ENCODE measurements at places on chromosomes 11 and 22.

DNA sequence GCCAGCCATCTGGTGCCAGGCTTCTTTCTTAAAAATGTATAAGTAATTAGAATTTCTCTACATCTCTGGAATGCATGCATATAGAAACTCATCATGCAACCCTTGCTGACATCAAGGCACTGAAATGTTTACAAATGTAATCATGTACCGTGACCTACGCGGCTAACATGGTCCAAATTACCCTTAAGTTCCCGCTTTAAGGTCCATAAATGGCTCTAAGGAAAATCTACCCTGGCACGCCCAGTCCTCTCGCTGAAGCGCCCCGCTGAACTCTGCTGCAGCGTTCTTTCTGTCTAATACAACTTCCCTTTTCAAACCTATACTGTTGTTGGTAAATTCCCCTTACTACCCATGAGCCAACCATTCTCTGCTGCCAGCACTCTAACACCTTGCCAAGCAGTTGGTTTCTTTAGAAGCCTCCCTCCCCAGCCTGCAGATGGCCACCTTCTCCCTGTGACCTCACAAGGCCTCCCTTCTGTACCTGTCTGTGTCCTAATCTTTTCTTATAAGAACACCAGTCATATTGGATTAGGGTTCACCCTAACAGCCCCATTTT, 13.5 kb upstream of the HMOX1 start:
- no peak for DNase-seq

DNA sequence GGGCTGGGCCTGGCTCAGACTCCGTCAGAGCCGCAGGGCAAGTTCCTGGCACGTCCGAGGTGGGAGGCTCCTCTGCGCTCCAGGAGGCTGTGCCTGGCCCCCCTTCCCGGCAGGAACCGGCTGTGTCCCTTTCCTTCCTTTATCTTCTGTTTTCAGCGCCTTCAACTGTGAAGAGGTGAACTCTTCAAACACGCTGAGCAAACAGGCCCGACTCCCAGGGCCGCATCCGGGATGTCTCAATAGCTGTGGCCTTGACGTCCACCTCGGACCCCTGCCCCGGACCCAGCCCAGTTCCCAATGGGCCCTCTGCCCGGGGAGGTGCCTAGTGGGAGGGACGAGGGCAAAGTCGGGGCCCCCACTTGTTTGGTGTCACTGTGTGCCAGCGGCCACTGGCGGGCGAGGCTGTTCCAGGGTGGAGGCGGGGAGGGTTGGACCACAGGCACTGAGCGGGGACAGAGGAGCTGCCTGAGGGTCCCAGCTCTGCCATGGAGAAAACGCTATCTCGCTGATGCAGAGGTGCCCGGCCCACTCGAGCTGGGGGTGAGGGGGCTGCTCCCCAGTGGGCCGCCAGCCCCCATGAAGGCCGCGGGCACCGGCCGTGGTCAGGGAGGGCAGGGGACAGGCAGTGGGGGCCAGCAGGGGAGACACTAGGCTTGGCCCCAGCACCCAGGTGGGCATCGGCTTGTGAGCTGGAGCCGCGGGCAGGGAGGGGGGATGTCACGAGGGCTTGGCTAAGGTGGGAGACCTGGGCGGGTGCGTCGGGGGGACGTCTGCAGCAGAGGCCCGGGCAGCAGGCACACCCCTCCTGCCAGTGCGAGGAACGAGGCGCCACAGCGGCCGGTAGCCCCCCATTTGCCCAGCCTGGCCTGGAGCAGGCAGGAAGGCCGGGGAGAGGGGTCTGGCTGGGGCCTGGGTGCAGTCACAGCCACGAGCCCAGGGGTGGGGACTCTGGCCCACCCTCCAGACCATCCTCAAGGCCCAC, 2.7 kb upstream of the MUC5B start:
- DNase-seq: no peak

DNA sequence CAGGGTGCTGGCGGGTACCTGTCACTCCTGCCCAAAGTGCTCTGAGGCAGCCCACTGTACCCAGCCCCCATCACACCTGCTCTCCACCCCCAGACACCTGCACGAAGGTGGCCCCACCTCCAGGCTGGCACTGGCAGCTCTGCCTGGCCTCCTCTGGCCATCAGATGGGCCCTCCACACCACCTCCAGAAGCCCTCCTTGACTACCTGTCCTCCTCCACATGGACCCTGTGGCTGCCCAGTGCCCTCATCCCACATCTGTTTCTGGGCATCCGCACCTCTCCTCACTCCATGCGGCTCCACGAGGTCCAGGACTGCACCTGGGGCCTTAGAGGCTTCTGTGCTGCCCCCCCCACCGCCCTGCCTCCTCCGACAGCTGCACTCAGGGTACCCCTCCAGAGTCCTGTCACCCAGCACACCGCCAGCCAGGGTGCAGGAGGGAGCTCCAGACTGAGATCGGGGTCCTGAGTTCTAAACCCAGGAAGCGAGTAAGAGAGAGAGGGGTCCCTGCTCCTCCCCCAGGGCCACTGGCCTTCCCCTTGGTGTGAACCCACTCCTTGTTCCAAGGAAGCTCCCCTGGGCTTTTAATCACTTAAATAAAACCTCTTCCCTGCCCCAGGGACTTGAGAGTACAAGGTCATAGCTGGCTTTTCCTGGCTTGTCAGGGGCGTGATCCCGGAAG, 1.7 kb downstream of the CTSD start:
- no peak for DNase-seq

GRCh38 chr11:44632466-44633123, 67.1 kb downstream of the CD82 start:
- no peak for DNase-seq

DNA sequence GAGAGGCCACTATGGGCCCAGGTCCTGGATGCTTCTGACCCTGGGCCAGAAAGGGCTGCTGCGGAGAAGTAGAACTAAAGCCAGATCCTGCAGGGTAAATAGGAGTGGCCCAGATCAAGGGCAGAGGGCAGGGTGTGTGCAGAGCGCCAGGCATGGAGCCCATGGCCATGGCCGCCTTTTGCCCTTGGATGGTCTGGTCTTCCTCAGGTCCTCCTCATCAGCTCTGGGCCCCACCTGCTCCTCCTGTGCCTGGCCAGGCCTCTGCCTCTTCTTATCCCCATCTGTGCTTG, 277.6 kb downstream of the BRD1 start:
- DNase-seq: no peak

GRCh38 chr11:95608093-95608492, 181.5 kb downstream of the FAM76B start:
- no peak for DNase-seq

GRCh38 chr11:95135880-95136279, 46.2 kb downstream of the ENDOD1 start:
- no peak for DNase-seq

GRCh38 chr11:45414088-45414487, 127.9 kb upstream of the SYT13 start:
- DNase-seq: no peak

GRCh38 chr22:19120829-19121630, 1.2 kb downstream of the DGCR2 start:
- no peak for DNase-seq

DNA sequence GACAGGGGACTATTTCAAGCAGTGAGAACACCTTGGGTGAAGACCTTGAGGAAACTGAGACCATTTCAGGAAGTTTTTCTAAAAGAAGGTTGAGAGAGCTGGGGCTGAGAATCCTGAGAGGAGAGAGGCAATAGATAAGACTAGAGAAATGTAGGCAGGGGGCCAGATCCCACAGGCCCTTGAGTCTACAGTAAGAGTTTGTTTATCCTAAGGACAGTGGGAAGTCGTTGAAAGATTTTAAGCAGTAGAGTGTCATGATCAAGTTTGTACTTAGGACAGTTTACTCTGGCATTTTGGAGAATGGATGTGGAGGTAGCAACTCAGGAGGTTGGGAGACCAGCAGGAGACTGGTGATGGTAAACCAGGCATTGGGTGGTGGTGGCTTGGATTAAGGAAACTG, 17.1 kb downstream of the HSD17B12 start:
- no peak for DNase-seq

GRCh38 chr11:13384908-13385640, 77.9 kb downstream of the BTBD10 start:
- DNase-seq: no peak

- DNase-seq: no peak
These were observed 71.2 kb upstream of the SHISAL1 start for GRCh38 chr22:44383652-44384562.

GRCh38 chr11:117668321-117668751, 128.7 kb downstream of the DSCAML1 start:
- no peak for DNase-seq

DNA sequence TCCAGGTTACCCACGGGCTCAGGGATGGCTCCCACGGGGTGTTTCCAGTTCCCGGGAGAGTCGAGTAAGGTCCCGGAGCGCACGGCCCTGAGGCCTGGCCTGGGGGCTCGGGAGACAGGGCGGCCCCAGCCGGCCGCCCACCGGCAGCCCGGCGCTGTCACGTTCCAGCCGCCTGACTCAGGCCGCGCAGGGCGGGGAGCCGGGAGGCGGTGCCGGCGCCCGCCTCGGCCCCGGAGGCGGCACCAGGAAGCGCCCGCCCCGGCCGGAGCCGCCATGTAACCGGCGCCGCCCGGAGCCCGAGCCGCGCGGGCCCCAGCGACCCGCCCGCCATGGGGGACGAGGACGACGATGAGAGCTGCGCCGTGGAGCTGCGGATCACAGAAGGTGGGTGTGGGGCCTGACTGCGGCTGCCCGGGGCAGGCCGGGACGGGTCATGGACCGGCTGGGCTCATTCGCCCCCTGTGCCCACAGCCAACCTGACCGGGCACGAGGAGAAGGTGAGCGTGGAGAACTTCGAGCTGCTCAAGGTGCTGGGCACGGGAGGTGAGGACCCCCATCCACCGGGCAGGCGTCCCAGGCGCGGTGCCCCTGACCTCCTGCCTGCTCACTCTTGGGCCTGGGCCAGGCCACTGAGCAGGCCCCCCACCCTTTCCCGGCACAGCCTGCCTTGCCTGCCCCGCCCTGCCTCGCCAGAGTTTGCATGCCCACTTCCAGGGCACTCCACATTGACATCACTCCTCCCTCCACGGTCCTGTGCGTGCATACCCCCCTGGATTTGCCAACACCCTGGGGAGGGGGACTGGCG, at the start of gene RPS6KA4:
Gene RPS6KA4, plus strand, starts transcription at position 256 of the 805 bp plus-strand sequence. Its CDS starts 74 bp downstream, at position 330.
- no peak for DNase-seq

DNA sequence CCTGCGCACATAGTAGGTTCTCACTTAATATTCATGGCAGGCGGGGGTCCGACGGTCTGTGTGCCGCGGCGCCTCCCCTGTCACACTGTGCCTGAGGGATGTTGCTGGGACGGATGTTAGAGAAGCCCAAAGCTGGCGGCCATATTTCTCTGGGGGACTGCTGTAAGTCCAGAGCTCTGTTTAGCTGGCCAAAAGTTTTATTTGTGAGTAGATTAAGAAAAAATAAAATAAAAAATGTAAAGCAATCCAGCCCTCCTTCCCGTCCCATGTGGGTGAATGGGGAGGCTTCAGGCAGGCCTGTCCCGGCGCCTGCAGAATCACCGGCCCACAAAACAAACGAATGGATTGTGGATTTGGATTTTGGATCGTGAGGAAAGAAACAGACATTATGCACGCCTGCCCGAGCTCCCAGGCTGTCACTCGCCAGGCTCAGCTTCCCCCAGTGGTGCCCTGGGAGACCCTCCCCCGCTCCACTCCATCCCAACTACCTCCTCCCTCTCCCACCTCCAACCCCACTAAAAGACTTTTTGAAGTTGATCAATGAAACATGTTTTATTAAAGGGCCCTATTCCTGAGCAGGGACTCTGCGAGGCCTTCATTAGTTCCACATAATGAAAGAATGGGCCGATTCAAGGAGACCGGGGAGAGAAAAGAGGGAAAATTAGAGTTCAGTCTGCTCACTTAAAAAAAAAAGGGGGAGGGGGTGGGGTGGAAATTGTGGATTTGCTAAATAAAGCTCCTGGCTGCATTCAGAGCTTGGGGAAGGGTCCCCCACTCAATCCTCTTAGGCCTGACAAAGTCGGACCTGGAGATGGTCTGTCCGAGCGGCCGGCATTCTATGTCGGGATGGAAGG, 20.4 kb upstream of the SCUBE1 start:
- DNase-seq: no peak

DNA sequence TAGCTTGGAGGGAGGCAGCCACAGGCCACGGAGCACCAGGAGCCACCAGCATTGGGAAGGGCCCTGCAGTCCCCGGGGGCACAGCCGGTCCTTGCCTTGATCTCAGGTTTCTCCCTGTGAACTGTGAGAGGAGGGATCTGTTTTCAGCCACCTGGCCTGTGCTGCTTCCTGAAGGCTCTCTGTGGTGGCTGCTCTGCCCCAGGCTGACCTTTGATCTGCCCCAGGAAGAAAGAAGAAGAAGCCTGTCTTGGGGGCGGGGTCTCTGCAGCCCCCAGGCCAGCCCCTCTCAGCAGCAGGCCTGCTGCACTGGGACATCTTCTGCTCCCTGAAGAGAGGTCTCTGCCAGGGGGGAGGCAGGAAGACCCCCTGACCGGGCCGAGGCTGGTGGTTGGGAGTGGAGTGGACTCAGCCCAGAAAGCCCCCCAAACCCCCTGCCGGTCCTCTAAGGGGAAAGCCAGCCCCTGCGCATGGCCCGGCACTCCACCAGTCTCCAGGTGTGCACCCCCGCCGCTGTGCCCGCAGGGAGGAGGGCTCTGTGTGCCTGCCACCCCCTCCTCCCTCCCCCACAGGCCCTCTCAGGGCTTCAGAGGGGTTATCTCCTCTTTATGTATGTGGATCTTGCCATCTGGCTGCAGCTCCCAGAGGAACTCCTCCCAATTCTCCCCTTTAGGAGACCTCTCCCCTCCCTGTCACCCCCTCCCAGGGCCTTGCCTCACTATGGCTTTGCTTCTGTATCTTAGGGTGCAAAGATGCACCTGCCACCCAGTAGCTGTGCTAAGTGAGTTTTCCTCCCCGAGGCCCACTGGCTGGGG, 675.3 kb downstream of the BRD1 start:
- no peak for DNase-seq

- DNase-seq: no peak
These were observed 724 bp downstream of the ARFIP2 start for GRCh38 chr11:6480299-6480914.

GRCh38 chr11:83464160-83464944, 178.2 kb upstream of the CCDC90B start:
- no peak for DNase-seq

Measured in SHP77 (cell line).